ENCODE measurements at places on chromosomes 11 and 22. TPM values are rescaled to one million over a fixed set of nuclear protein-coding genes. Genes with fewer than 3 reads are reported as not detected.

DNA sequence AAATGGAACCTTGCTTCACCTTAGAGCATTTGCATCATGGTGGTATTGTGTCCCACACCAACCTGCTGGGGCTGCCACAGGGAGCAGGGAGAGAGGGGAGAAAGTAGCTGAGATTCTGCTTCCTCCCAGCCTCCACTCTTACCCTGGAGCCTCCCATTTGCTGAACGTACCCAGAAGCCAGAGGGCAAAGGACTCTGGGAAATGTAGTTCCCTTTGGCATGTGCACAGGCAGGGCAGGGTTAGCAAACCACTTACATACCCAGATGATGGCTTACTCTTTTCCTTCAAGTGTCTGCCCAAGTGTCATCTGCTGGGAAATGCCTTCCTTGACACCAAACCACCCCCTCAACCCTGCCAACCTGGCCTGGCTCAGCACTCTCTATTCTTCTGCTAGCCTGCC is 16.9 kb downstream of the SMIM38 start:
- DNase-seq, result no peak

- peak; percentile 54 for DNase-seq
Observed at GRCh38 chr11:59510941-59511589, at the start of gene OR4D9. OR4D9 (plus strand) TSS chr11:59511539; CDS start chr11:59514913, 3,374 bp downstream.

GRCh38 chr22:41752011-41752970 is 48.2 kb upstream of the CCDC134 start:
- DNase-seq, result no peak

DNA sequence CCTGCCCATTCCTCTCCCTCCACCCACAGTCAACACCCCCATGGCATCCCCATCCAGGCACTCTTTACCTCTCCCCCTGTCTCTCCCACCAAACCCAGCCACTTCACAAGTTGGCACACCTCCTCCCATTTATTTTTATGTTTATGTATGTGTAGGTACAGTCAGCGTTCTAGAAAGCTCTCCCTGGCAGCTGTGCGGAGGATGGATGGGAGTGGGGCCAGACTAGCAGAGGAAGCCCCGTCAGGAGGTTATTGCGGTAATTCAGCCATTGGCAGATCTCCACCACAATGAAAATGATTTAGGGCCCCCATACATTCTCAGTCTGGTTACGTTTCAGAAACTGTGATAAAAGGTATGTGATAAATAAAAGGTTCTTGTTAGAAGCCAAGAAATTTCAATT is 51.3 kb downstream of the BTG4 start:
- DNase-seq, result peak; percentile 36

GRCh38 chr11:120492486-120492885 is 19.1 kb upstream of the GRIK4 start:
- DNase-seq, result no peak

- no peak for DNase-seq
Observed at GRCh38 chr11:130478881-130479280, 30.4 kb downstream of the ADAMTS15 start.

DNA sequence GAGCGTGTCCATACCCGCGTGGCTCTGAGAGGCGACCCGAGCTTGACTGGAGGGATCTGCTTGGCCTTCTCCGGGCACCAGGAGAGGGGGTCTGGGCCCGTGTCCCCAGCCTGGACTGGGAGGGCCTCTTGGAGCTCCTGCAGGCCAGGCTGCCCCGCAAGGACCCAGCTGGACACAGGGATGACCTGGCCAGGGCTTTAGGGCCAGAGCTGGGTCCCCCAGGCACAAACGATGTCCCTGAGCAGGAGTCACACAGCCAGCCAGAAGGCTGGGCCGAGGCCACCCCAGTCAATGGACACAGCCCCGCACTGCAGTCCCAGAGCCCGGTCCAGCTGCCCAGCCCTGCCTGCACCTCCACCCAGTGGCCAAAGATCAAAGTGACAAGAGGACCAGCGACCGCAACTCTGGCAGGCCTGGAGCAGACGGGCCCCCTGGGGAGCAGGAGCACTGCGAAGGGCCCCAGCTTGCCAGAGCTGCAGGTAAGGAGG is 38.2 kb downstream of the TRIOBP start:
- no peak for DNase-seq

DNA sequence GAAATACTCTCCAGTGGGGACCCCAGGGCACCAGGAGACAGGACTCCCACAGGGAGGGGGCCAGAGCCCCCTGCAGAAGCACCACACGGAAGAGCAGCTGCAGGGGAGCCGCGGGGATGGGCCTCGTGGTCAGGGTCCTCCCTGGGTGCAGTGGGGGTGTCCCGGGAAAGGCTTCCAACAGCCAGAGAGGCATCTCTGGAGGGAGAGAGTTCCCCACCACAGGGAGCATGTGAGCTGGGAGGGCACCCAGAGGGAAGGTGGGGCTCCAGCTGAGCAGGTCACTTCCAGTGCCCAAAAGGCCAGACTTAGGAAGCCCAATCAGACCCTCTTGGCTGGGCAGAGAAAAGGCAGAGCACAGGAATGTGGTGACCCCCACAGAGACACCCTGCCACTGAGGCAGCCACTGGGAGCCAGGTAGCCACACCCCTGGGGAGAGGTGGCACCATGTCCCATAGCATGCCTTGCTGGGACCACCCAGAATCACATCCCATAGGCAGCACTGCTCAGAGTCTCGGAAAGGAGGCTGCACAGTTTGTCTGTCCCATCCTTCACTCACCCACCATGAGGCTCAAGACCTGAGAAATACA is 49.9 kb upstream of the LMO1 start:
- no peak for DNase-seq

DNA sequence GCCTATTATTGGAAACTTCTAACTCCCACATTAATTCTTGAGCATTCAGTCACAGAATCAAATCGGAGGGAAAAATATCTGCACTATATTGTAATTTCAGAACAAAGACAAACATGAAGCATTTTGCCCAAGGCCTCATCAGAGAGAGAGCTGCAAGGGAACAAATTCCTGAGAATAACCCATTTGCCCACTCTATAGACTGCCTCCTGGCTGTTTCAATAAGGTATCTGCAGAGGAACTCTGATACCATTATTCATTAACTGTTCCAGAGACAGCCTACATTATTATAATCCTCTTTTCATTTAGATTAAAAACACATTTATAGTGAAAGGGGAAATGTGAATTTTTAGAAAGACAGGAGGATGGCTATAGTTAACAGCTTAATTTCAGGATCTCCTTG is 663.9 kb downstream of the DLG2 start:
- no peak for DNase-seq

GRCh38 chr11:110207123-110207522 is 89.3 kb downstream of the RDX start:
- peak; percentile 74 for DNase-seq

DNA sequence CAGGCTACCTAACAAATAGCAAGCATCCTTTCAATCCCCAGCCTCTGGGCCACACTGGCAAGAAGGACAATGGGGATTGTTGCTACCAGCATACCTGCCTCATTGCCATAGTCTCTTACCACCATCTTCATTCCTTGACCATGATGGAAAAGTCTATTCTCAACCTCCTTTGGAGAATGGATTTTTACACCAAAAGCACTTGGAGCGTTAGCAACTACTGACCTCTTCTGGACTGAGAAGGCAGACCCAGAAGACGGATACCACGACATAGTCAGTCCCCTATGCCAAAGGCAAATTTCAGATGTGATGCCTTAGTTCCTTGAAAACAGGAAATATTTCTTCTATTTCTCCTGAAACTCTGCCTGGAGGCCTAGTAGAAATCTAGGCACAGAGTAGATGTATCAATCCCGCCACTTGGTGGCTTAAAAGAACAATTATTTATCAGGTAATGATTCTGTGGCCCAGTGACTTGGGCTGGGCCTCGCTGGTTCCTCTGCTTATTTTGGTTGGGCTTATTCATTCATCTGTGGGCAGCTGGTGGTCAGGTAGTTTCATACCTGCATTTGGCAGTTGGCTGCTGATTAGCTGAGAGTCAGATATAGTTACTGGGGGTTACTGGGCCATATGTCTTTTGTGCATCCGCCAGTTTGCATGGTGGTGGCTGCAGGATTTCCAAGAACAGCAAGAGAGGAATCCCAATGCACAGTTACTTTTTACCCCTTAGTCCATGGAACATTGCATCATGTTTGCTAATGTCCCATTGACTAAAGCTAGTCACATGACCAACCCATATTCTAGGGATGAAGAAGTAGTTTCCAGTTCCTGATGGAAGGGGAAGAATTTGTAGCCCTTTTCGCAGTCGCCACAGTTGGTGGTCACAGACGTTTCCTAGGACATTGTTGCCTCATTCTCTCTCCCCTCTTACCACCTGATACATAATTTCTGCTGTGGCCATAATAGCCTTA is 75.2 kb downstream of the DHCR7 start:
- DNase-seq, result peak; percentile 52

- no peak for DNase-seq
Observed at GRCh38 chr11:116857936-116858335, 20.5 kb upstream of the APOA1 start.

- no peak for DNase-seq
Observed at GRCh38 chr11:32390712-32391111, 44.6 kb downstream of the WT1 start.

- peak; percentile 11 for DNase-seq
Observed at GRCh38 chr22:45376703-45377102, 36.7 kb downstream of the SMC1B start.

GRCh38 chr22:44659140-44659539 is 42.9 kb upstream of the PRR5 start:
- DNase-seq, result peak; percentile 68

GRCh38 chr22:33095661-33096060 is 37.5 kb upstream of the SYN3 start:
- DNase-seq, result no peak

DNA sequence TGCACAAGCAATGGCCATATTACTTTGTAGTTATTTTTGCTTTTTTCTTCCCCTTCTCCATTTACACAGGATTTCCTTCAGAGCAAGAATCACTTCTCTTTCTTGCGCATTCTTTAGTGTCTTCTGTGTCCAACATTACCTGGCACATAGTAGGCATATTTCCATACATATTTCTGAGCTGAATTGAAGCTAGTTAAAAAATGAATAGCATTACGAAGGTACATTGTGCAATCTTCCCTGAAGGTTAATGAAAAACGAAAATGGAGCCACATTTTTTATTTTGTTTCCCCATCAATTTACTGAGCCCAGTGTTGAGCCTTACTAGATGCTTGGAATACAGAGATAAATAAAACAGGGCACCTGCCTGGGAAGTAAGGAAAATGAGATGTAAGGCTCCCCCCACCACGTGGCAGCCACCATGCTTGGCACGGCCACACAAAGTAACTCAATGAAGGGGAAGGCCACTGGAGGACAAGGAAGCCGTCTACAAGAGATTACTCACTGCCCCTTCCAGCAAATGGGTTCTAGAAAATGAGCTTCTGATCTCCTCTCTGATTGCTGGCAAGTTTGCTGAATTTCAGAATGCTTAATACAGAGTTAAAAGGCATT is 381.9 kb downstream of the LARGE1 start:
- no peak for DNase-seq

- no peak for DNase-seq
Observed at GRCh38 chr22:47290706-47291430, 528.4 kb downstream of the TBC1D22A start.

DNA sequence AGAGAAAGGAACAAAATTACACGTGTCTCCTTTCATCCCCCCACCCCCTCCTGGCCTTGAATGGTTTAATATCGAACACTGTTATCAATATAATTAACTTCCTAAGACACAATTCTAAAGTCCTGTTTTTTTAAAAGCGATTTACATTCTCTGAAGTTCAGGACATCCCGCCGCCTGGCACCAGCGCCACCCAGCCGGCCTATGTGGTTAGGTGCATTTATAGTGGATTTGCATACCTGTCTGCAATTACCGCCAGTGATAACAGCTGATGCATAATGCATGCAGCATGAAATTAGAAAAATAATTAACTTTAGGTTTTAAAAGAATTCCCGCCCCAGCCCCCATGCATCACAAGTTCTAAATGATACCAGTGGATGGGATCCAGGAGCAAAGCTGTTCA is 58.6 kb downstream of the MACROD1 start:
- no peak for DNase-seq

- DNase-seq, result no peak
Observed at GRCh38 chr11:75398906-75399305, 412 bp upstream of the RPS3 start.

- DNase-seq, result no peak
Observed at GRCh38 chr11:122666743-122667142, 11.2 kb downstream of the UBASH3B start.

ZP1 gene
- not detected for polyA plus RNA-seq

CASP12 gene
- not detected for polyA plus RNA-seq

KRTAP5-7 gene
- polyA plus RNA-seq, result not detected

PRRG4 gene
- 0.15 TPM for polyA plus RNA-seq

TMEM191C gene
- polyA plus RNA-seq, result 1.5 TPM

All from muscle of leg (tissue), 16 donors.